ENCODE measurements at places on chromosomes 1 and 21.

GRCh38 chr21:38804030-38804788, 1.5 kb upstream of the ETS2 start:
- no peak overlapping the region for H3K27ac ChIP-seq
- H3K27me3 ChIP-seq, result peaks cover 5% of the 10 kb centered on the region
- DNase-seq, result no peak
- H3K36me3 ChIP-seq, result no peaks in the 10 kb centered on the region

- H3K4me3 ChIP-seq, result no peak overlapping the region
- H3K27ac ChIP-seq, result peak overlapping the region; percentile 79
- no peaks in the 10 kb centered on the region for H3K36me3 ChIP-seq
- no peak for DNase-seq
Measured at GRCh38 chr1:10724052-10724494, 72.4 kb downstream of the CASZ1 start.

GRCh38 chr1:27666791-27667254, 5.2 kb downstream of the IFI6 start:
- no peaks in the 10 kb centered on the region for H3K36me3 ChIP-seq
- no peak for DNase-seq
- H3K27ac ChIP-seq, result no peak overlapping the region
- peaks cover 20% of the 10 kb centered on the region for H3K27me3 ChIP-seq

GRCh38 chr1:175733722-175734121, 9.7 kb downstream of the TNR start:
- DNase-seq, result no peak
- no peak overlapping the region for H3K4me3 ChIP-seq
- peaks cover 28% of the 10 kb centered on the region for H3K27me3 ChIP-seq
- no peaks in the 10 kb centered on the region for H3K4me1 ChIP-seq
- H3K36me3 ChIP-seq, result no peaks in the 10 kb centered on the region

- H3K4me1 ChIP-seq, result peaks cover 3% of the 10 kb centered on the region
- no peak overlapping the region for H3K4me3 ChIP-seq
- H3K36me3 ChIP-seq, result peaks cover 27% of the 10 kb centered on the region
- H3K27ac ChIP-seq, result no peak overlapping the region
- peak; percentile 46 for DNase-seq
Measured at GRCh38 chr1:28775121-28775942, 36.6 kb upstream of the OPRD1 start.

DNA sequence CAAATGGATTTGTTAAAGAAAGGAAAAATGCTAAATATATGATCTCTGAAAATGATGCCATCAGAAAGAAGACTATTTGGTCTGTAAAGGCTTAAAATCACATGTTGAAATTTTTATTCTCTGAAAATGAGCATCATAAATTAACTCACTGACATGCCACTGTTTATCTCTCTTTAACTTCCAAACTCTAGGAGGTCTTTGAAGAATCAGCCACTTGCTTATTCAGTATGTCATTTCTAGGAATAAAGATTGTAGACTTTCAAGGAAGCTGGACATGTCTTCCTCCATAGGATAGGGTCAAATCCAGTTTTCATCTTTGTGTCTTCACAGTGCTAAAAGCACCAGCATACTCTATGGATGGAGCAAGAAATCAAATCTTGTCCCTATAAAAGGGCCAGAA, 147.6 kb downstream of the FMN2 start:
- H3K27me3 ChIP-seq, result peaks cover 6% of the 10 kb centered on the region
- H3K27ac ChIP-seq, result no peak overlapping the region
- DNase-seq, result no peak
- peaks cover 14% of the 10 kb centered on the region for H3K4me1 ChIP-seq
- H3K4me3 ChIP-seq, result no peak overlapping the region
- H3K36me3 ChIP-seq, result no peaks in the 10 kb centered on the region

DNA sequence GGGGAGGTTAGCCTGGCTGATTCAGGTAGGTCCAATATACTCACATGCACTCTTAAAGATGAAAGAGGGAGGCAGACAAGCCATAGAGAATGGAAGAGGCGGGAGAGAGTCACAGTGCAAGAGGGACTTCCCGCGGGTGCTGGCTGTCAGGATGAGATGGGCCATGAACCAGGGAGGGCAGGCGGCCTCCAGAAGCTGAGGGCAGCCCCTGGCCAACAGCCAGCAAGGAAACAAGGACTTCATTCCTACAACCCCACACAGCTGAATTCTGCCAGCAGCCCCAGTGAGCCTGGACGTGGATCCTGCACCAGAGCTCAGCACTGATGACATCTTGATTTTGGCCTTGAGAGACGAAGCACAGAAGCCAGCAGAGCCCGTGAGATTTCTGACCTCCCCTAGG, 15.1 kb upstream of the B3GALT5 start:
- H3K36me3 ChIP-seq, result no peaks in the 10 kb centered on the region
- DNase-seq, result no peak
- peaks cover 54% of the 10 kb centered on the region for H3K4me1 ChIP-seq
- H3K27me3 ChIP-seq, result peaks cover 3% of the 10 kb centered on the region

DNA sequence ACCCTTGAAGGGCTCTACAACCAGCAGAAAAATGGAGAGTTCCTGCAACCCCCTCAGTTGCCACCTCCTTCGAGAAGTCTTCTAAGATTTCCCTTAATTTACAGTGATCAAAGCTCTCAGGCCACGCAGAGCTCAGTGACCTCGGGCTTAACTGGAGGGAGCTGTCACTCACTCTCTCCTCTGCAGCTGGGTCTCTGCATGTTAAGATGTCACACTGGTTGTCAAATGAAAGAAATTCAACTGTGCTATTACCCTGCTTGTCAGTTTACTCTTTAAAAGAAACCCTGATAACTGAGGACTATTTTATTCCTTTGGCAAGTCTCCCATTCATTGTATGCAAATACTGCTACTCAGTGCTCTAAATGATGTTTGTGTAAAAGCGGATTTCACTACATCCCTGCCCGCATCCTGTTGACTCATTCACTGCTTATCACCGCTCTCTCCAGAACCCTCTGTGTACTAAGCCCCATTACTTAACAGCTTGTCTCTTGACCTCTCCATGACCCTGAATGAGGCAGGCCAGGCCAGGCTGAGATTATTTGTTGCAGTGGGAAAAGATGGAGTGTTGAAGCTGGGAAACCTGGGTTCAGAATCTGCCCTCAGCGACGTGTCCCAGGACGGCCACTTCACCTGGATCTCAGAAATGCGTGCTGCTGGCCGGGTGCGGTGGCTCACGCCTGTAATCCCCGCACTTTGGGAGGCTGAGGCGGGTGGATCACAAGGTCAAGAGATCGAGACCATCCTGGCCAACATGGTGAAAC, 13.7 kb downstream of the DHRS3 start:
- peaks cover 55% of the 10 kb centered on the region for H3K4me1 ChIP-seq
- H3K4me3 ChIP-seq, result peak overlapping the region; percentile 24
- H3K27ac ChIP-seq, result peak overlapping the region; percentile 88
- H3K27me3 ChIP-seq, result peaks cover 10% of the 10 kb centered on the region
- H3K36me3 ChIP-seq, result peaks cover 40% of the 10 kb centered on the region

- H3K4me3 ChIP-seq, result no peak overlapping the region
- H3K27me3 ChIP-seq, result peaks cover 21% of the 10 kb centered on the region
- no peak overlapping the region for H3K27ac ChIP-seq
- no peaks in the 10 kb centered on the region for H3K36me3 ChIP-seq
- no peak for DNase-seq
- peaks cover 26% of the 10 kb centered on the region for H3K4me1 ChIP-seq
Measured at GRCh38 chr1:22676916-22677583, 24.0 kb downstream of the C1QB start.

DNA sequence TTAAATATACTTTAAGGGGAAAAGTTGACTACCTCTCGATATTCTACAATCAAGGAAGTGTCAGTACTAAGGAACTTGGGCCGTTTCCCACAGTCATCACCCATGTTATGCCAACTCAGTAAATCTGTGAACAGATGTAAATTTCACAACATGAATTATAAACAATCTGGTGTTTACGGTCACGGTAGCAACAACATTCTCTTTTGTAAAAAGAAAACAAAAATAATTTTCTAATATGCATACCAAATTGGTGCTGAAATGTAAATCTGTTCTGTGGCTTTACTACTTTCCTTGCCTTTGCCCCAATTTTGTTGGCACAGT, 1.2 kb downstream of the SH3GLB1 start:
- H3K36me3 ChIP-seq, result peaks cover 15% of the 10 kb centered on the region
- DNase-seq, result no peak
- peaks cover 17% of the 10 kb centered on the region for H3K27me3 ChIP-seq
- H3K27ac ChIP-seq, result peak overlapping the region; percentile 94
- H3K4me3 ChIP-seq, result peak overlapping the region; percentile 98

DNA sequence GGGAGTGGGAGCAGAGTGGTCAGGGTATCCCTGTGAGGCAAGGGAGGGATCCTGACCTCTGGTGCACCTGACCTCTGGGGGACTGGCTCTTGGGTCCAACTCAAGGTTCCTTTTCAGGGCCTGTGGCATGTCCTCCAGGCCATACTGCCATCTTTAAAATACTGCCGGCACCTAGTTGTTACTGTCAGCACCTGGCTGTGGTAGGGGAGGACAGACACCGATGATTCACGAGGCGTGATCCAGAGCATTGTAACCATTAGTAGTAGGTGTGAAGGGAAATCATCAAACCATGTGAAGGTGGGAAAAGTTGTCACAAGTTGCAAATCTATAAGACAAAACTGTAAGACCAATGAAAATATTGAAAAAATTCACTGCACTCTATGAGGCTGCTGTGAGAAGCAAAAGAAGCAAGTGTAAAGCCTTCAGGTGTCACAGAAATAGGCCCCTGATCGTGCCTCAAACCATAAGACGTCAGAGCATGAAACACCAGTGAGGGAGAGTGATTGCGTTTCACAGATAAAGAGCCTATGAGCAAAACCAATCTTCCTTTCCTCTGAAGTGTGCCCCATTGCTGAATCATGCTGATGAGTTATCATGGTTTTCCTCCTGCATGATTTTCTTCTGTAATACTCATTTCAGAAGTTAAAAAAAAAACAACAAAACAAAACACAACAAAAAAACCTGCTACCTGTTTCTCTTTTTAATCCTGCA, 55.3 kb downstream of the CDC7 start:
- H3K27ac ChIP-seq, result no peak overlapping the region
- H3K4me3 ChIP-seq, result no peak overlapping the region
- no peaks in the 10 kb centered on the region for H3K27me3 ChIP-seq
- no peak for DNase-seq

- peaks cover 97% of the 10 kb centered on the region for H3K27me3 ChIP-seq
- H3K27ac ChIP-seq, result peak overlapping the region; percentile 11
- H3K4me1 ChIP-seq, result peaks cover 36% of the 10 kb centered on the region
- H3K36me3 ChIP-seq, result no peaks in the 10 kb centered on the region
Measured at GRCh38 chr1:98049370-98050135, 128.7 kb upstream of the DPYD start.

- DNase-seq, result no peak
- H3K4me3 ChIP-seq, result no peak overlapping the region
- H3K27me3 ChIP-seq, result no peaks in the 10 kb centered on the region
- H3K27ac ChIP-seq, result no peak overlapping the region
- peaks cover 47% of the 10 kb centered on the region for H3K36me3 ChIP-seq
Measured at GRCh38 chr1:180415236-180415848, 87.0 kb downstream of the ACBD6 start.

DNA sequence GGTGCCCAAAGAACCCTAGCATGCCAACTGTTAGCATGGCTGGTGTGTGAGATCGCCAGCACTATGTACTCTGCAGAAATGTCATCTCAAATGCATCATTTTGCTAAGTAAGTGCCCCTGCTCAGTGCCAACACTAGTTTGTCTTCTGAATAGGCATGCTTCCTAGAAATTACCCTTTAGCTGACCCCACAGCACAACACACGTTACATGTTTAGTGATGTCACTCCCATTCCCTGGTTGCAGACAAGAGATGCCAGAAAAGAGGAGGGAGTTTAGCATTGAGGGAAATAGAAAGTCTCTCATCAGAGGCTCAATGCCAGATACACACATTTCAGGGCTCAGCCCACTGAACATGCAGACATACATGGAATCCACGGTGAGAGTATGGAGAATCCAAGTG, 9.3 kb upstream of the ST6GALNAC3 start:
- H3K27ac ChIP-seq, result no peak overlapping the region
- H3K4me1 ChIP-seq, result peaks cover 14% of the 10 kb centered on the region
- no peak overlapping the region for H3K4me3 ChIP-seq
- no peak for DNase-seq

GRCh38 chr1:44903011-44903680, 60.1 kb upstream of the PTCH2 start:
- peak overlapping the region; percentile 62 for H3K27ac ChIP-seq
- H3K27me3 ChIP-seq, result no peaks in the 10 kb centered on the region
- H3K4me3 ChIP-seq, result no peak overlapping the region
- peaks cover under 1% of the 10 kb centered on the region for H3K36me3 ChIP-seq
- peaks cover 8% of the 10 kb centered on the region for H3K4me1 ChIP-seq

- H3K27me3 ChIP-seq, result no peaks in the 10 kb centered on the region
- no peak overlapping the region for H3K27ac ChIP-seq
- no peak for DNase-seq
- no peak overlapping the region for H3K4me3 ChIP-seq
- H3K36me3 ChIP-seq, result no peaks in the 10 kb centered on the region
- no peaks in the 10 kb centered on the region for H3K4me1 ChIP-seq
Measured at GRCh38 chr1:74485622-74486021, 26.8 kb downstream of the LRRC53 start.

DNA sequence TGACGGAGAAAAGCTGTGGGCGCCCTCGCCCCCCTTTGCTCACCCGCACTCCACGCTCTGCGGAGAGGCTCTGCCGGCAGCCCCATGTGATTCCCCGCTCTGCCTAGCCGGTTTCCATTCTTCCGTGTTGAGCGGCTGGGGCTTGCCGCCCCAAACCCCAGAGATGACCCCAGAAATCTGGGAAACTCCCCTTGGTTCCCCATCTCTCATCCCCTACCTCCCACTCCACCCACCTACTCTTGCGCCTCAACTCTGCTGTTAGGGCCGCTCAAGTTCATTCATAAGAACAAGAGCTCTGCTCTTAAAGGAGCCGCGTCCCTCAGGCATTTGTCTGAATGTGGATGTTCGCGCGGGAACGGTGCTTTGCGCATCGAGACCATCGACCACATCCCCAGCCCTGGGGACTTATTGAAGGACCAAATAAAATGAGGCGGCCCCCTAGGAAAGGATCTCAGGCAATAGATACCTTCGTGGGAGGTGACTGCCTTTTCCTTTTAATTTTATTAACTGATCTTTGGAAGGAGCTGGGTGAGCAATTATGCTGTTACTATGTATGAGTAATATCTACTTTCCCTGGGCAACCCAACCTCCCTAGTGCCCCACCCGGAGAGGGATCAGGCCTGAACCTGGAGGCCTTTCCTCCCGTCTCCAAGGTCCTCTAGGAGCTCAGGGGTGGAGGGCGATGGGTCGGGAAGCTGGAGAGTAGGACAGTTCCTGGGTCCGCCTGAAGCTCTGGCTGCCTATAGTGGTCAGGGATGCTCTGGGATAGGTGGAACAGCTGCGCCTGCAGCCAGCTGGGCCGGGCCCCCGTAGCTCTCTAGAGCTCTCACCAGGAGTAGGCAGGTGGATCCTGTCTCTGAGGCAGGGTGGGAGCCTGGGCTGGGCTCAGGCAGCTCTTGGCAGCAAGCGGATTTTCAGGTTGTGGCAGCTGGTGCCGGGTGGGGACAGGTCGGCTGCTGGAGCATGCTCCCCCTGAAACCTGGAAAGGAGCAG, 898 bp downstream of the MFSD2A start:
- H3K27ac ChIP-seq, result no peak overlapping the region
- H3K4me1 ChIP-seq, result peaks cover 13% of the 10 kb centered on the region
- H3K27me3 ChIP-seq, result peaks cover 62% of the 10 kb centered on the region
- H3K36me3 ChIP-seq, result peaks cover 5% of the 10 kb centered on the region

GRCh38 chr1:20343149-20343937, 52.7 kb downstream of the VWA5B1 start:
- peaks cover 30% of the 10 kb centered on the region for H3K4me1 ChIP-seq
- DNase-seq, result peak; percentile 93
- H3K4me3 ChIP-seq, result peak overlapping the region; percentile 74
- no peaks in the 10 kb centered on the region for H3K36me3 ChIP-seq
- H3K27ac ChIP-seq, result no peak overlapping the region

- no peak for DNase-seq
- peak overlapping the region; percentile 94 for H3K4me3 ChIP-seq
- peaks cover under 1% of the 10 kb centered on the region for H3K27me3 ChIP-seq
- peaks cover 23% of the 10 kb centered on the region for H3K36me3 ChIP-seq
- peak overlapping the region; percentile 19 for H3K27ac ChIP-seq
Measured at GRCh38 chr1:201153474-201154388, 543 bp downstream of the TMEM9 start.

Measured in nephron progenitor cell (in vitro differentiated cells).